Activated T-helper 17 cell treated with anti-CD3 and anti-CD28 coated beads, Interleukin-2, amount 50 U/mL, for 72 hours (primary cell): ENCODE measurements at places on chromosomes 12 and 14. TPM values are rescaled to one million over a fixed set of nuclear protein-coding genes. Genes with fewer than 3 reads are reported as not detected.

Gene LBHD2
- total RNA-seq, result not detected

Gene TMCC3
- 0.63 TPM for total RNA-seq

Gene RTL1
- total RNA-seq, result not detected

Gene TAS2R50
- 1.7 TPM for total RNA-seq

Gene FLRT2
- total RNA-seq, result not detected

Gene ASB2
- 68.7 TPM for total RNA-seq

Gene BMP4
- total RNA-seq, result 0.50 TPM

Gene DCAF11
- total RNA-seq, result 72.4 TPM

Gene BEGAIN
- 2.1 TPM for total RNA-seq

Gene ALX1
- total RNA-seq, result not detected

Gene GOLT1B
- 39.1 TPM for total RNA-seq

Gene CLEC6A
- total RNA-seq, result not detected

Gene PRKCH
- 148 TPM for total RNA-seq

Gene RFX4
- not detected for total RNA-seq

Gene EVL
- 493 TPM for total RNA-seq

Gene DNAJC22
- total RNA-seq, result not detected

Gene LRTM2
- total RNA-seq, result not detected

Gene GYS2
- total RNA-seq, result not detected

Gene IAPP
- not detected for total RNA-seq

Gene KRT73
- total RNA-seq, result not detected

Gene FAM222A
- total RNA-seq, result 0.11 TPM

Gene INSM2
- total RNA-seq, result not detected

Gene A2M
- 0.26 TPM for total RNA-seq

Gene PIANP
- total RNA-seq, result 0.41 TPM

Gene OAS1
- 15.6 TPM for total RNA-seq

Gene KRT78
- total RNA-seq, result not detected

Gene ABHD12B
- total RNA-seq, result not detected

Gene OASL
- 5.2 TPM for total RNA-seq

Gene LRRC10
- total RNA-seq, result not detected

Gene SCN8A
- 0.73 TPM for total RNA-seq

Gene FITM1
- total RNA-seq, result not detected

Gene PRH1
- 18.8 TPM for total RNA-seq

Gene EGLN3
- 22.7 TPM for total RNA-seq
